ENCODE measurements at places on chromosomes 3 and 15.

- no peak for DNase-seq
These were observed 40.1 kb downstream of the OXNAD1 start for GRCh38 chr3:16305111-16305541.

- peak; percentile 73 for DNase-seq
These were observed 36.1 kb upstream of the PLSCR5 start for GRCh38 chr3:146640955-146641867.

GRCh38 chr3:9884555-9885165 lies 4.6 kb upstream of the CIDEC start:
- DNase-seq, result peak; percentile 68

DNA sequence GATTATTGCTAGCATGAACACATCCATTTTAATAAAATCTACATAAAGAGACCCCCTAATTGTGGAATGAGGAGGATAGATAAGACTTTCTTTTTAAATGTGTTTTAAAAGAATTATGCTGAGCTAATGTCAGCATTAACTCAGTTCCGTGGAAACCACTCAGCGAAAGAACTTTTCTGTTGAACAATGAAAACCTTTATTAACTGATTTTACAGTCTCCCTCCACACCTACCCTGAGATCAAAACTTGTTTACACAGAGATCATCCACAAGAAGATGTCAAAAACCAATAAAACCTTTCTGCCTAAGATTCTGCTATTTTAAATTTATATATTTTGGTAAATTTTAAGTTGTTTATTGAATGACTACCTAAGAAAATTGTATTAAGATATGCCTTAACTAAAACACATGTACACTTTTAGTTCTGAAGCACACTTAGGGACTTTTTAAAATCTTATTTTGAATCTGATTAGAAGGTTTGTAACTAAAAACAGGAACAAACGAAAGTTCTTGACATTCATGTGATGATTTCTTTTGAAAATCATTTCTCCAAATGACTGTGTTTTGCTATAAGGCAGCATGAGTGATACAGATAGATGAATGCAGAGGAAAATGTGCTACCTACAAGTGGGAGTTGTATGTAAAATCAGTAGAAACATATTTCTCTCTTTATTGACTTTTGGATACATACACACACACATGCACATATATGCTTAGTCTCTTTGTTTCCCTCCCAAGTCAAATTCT lies 369.0 kb downstream of the UNC13C start:
- no peak for DNase-seq

DNA sequence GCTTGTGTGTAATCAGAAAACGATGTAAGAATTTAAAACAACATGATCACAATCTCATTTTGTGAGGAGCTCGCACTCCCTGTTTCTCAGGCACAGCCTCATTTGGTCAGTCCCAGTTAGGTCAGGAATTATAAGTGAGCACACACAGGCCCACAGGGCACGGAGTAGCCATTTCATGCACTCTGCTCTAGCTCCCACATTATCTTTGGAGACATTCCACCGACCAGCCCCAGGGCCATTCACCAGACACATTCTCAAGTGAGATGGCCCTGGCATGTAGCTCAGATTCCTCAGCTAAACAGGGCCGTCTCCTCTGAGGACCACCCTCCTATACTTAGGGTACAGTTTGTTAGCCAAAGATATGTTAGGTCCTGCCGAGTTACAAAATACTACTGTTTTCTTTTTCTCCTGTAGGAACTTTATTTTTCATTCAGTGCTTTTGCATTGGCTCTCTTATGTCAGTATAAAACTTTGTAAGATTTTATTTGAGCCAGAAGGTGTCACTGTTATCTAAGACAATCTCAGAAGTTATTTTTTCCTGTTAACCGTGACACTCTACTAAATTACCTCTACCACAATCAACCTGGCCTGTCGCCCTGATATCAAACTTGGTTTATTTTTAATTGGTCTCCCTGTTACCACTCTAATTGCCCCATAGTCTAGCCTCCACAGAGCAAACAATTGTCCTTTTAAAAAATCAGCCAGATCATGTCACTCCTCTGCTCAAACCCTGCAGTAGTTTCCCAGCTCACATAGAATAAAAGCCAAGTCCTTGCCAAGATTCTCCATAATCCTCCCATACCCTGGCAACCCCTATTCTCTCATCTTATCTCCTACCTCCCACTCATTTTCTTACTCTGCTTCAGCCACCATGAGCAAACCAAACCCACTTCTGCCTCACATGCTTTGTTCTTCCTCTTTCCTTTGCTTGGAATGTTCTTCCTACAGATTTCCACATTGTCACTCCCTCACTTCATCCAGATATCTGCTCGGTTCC lies 105.7 kb downstream of the PPP2R3A start:
- DNase-seq, result peak; percentile 38

DNA sequence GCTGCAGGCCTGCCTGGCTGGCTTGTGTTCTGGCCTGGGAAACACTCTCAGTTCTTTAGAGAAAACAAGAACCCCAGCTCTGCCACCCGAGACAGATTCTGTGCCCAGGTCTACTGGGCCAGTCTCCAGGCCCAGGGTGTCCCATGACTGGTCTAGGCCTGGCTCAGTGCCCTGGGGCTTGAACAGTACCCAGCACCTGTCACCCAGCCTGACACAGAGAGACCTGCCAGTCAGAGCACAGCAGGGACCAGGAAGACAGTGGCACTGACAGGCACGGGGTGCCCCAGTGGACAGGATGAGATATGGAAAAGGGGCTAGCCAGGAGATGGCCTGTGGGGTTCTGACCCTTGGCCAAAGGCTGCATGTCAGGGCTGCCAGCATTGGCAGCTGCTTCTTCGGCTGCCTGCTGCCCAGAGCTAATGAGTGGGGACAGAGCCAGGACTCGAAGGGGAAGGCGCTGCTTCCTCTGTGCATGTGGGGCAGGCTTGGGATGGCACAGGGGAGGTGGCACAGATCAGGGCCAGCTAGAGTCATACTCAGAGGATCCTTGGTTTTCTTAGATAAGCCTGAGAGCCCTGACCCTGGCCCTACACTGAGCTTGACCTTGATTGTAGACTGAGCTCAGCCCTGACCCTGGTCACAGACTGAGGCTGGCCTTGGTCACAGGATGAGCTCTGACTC lies 15.1 kb downstream of the CCDC33 start:
- no peak for DNase-seq

DNA sequence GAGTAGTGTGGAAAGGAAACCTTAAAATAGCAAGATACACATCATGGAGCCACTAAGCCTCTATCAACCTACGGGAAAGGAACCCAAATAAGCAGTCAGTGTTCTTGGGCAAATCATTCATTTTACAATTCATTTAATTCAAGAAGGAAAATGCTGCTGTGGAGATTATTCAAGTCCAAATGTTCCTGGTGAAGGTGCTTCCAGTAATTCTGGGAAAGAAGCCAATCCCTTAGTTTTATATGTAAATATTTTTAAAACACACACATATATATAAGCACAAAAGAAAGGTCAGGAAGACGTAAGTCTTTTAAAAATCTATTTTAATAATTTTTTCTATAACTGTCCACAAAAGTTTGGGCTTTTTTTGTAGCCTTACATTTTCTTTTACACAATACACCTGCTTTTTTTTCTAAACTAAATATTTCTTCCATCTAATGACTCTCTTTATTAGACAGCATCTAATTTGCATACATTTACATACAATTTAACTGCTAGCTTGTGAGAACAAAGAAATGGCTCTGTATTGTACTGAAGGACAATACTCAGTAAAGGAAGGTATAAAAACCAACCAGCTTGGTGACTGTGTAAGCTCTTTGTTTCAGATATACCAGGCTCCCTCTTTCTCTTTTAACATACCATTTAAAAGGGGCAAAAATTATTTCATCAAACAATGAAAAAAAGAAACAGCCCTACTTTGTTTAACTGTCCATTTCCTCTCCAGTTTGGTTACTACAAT lies 269.5 kb downstream of the ZBTB20 start:
- peak; percentile 10 for DNase-seq

GRCh38 chr15:70068783-70069565 lies 28.7 kb downstream of the TLE3 start:
- no peak for DNase-seq

GRCh38 chr15:75228787-75229186 lies 27.1 kb downstream of the C15orf39 start:
- DNase-seq, result no peak

DNA sequence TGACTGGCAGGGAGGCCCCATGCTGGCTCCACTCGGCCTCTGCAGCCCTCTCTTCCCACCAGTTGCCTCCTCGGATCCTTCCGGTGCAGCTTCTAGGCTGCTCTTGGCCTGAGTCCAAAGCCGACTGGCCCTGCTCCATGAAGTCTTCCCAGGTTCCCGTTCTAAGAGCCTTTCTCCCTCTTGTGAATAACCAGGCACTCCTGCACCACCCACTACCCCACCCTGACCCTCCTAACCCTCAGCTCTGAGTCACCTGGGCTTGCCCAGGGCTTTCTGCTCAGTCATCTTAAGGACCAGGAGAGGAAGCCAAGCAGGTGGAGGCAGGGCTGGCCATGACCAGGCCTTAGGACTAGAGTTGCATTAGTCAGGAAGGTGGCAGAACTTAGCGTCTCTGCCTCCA lies 28.1 kb upstream of the CNBP start:
- peak; percentile 81 for DNase-seq

DNA sequence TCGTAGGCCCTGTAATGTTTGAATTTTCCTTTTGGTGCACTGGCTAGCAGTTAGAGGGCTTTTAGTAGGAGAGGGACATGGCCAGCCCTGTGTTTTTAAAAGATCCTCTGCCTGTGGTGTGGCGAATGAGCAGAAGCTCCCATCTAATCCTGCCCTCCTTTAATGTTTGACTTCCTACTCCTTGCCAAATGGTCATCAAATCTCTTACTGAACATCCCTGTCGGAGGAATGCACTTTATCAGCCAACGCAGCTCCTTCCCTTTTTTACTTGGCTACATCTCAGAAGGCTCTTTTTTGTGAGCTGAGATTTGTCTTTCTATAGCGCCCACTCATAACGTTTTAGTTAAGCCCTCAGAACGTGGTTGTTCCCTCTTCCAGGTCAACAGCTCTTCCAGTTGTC lies 44.8 kb downstream of the MAP2K5 start:
- DNase-seq, result no peak

- no peak for DNase-seq
These were observed 119.1 kb downstream of the ROBO2 start for GRCh38 chr3:77158730-77159581.

DNA sequence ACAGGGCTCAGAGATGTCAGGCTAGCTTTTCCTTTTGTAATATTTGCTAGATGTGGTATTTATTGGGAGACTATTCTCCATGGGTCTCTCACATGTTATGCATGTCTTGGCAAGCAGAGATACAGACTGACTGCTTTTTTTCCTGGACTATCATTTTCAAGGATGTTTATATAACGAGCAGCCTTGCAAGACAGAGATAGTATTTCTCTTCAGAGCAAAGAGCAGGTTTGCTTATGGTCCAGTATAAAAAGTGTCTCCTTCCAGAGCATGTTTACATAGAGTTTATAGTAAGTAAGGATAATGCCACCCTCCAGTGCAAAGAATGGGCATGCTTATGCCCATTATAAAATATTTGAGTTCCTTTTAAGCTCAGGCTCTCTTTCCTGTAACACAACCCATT lies 24.6 kb downstream of the GTF2E1 start:
- DNase-seq, result peak; percentile 14

GRCh38 chr3:30614943-30615342 lies 8.5 kb downstream of the TGFBR2 start:
- DNase-seq, result no peak

DNA sequence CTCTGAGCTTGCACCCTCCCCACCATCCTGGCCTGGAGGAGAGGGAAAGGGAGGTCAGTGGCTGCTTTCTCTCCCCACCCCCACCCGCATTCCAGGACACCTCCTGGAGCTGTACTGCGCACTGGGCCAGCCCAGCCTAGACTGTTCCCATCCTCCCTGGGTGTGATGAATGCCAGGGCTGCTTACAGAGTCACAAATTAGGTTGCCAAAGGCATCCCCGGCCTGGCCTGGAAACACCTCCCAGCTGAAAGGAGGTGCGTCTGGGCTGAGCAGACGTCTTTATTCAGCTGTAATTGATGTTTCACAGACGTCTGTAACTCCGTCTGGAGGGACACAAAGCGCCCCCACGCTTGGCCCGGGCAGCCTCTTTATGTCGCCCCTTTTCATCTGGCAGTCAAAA lies 47.6 kb downstream of the RHCG start:
- no peak for DNase-seq

- no peak for DNase-seq
These were observed 34.1 kb downstream of the SMARCC1 start for GRCh38 chr3:47747558-47747957.

DNA sequence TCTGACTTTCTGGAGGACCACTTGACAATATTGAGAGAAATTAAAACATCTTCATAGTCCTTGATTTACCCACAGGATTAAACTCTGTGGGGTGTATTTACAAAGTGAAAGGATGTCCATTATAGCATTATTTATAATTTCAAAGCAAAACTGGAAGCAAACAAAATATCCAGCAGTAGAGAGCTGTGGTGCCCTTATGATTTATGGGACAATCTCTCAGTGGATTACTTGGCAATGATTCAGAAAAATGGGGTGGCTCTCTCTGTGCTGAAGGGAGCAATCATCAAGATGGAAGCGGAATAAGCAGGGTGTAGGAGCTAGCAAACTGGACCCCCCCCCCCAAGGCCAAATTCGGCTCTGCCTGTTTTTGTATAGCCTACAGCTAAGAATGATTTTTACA lies 9.0 kb downstream of the PPCDC start:
- DNase-seq, result no peak

- no peak for DNase-seq
These were observed 888.3 kb upstream of the NR2F2 start for GRCh38 chr15:95442107-95442719.

GRCh38 chr3:71001303-71001830 lies 582.2 kb downstream of the FOXP1 start:
- no peak for DNase-seq

DNA sequence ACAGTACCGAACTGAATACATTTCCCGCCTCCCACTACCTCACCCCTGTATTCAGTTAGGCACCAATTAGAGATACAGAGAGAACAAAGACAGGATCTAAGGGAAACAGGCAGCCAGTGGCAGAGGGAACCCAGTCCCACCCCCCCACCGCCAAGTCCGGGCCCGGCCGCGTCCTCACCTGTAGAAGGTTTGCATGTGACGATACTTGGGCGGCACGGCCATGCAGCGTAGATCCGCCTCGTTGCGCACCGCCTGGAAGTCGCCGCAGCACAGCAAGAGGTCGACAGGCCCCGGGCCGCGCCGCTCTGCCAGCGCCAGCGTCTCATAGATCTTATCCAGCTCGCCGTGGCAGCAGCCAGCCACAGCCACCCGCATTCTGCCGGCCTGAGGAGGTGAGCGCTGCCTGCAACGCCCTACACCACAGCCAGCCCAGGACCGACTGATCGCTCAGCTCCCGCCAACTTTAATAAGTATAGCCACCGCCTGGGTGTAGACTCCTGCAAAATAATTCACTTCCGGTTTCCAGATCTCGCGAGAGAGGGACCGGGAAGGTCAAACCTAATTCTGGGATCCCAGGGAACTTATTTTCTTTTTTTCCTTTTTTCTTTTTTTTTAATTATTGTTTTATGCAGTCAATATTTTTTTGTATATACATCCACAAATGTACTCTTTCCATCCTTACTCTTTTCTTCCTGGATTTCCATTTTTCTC lies at the start of gene DBR1:
Gene DBR1, minus strand, starts transcription at position 501 of the 711 bp plus-strand sequence. Its CDS starts 126 bp downstream, at position 375.
- DNase-seq, result peak; percentile 85
